Suppressor macrophage treated with lipopolysaccharide for 1 hour (primary cell): ENCODE measurements at places on chromosomes 7 and 10.

- DNase-seq, result no peak
These were observed 9.2 kb upstream of the ZNF22 start for GRCh38 chr10:44991571-44991970.

- DNase-seq, result no peak
These were observed 114.2 kb upstream of the GPR22 start for GRCh38 chr7:107355616-107356015.

DNA sequence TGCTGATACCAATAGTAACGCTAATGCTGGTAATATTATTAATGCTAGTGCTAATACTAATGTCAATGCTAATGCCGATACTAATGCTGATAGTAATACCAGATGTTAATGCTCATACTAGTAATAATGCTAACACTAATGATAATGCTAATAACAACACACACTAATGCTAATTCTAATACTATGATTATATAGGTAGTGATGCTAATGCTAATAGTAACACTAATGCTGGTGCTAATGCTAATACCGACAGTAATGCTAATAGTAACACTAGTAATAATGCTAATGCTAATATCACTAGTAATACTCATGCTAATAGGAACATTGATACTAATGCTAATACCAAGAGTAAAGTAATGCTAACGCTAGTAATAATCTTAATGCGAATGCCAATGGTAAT is 406.4 kb upstream of the RNF32 start:
- no peak for DNase-seq

- DNase-seq, result no peak
These were observed 199.1 kb downstream of the FZD1 start for GRCh38 chr7:91463330-91463729.

DNA sequence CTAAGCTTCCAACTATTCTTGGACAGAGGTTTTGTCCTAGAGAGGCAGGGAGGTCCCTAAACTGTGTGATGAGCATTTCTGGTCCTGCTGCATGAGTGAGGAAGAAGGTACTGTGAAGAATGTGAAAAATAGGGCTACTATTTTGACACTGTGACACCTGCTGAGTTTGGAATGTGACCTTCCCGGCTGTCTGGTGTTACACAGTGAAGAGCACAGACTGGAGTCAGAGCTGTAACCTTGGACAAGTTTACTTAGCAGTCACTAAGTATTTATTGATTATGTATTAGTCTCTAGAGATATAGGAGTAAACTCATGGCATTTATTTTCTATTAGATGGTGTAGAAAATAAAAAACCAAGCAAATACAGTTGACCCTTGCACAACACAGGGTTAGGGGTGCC is 12.3 kb downstream of the GOLGA7B start:
- DNase-seq, result no peak

DNA sequence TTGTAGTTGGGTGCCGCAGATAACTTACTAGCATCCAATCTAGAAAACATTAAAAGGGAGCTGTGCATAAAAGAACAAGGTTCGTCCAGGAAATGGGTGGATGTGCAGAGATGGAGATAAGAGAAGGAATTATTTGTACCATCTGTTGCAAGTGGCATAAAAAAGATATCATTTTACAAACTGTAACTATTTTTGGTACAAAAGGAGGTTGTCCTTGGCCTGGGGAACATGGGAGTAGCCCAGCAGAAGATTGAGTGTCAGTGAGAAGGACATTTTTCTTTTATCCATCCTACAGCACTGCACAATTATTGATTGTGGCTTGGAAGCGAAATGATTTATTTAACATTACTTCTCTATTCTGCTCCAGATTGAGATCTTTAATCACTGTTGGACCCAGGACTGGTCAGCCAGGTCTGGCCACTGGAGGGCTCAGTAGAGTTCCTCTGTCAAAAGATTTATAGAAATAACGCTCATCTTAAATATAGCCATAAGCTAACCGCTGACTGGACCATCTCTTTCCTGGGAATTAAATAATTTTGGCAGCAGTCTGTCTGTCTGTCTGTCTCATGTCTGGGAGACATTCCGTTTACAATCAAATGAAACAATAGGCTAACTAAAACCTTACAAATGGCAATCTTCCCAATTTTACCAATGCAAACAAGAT is 254.1 kb downstream of the KIAA1217 start:
- DNase-seq, result no peak

DNA sequence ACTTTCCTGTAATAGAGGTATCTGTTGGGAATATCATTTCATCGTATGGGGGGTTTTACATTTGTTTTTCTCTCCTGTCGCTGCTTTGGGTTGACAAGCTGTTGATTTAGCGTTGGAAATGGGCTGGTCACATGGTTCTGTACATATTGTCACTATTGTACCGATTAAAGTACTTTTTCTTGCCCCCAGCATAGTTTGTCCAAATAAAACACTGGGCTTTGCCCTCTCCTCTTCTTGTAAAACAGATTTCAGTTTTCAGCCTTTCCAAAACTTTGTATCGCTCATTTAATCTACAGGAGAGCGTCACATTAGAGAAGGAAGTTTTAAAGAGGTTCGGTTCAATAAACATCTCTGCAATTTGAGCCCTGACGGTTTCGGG is 4.0 kb downstream of the BMI1 start:
- DNase-seq, result no peak

DNA sequence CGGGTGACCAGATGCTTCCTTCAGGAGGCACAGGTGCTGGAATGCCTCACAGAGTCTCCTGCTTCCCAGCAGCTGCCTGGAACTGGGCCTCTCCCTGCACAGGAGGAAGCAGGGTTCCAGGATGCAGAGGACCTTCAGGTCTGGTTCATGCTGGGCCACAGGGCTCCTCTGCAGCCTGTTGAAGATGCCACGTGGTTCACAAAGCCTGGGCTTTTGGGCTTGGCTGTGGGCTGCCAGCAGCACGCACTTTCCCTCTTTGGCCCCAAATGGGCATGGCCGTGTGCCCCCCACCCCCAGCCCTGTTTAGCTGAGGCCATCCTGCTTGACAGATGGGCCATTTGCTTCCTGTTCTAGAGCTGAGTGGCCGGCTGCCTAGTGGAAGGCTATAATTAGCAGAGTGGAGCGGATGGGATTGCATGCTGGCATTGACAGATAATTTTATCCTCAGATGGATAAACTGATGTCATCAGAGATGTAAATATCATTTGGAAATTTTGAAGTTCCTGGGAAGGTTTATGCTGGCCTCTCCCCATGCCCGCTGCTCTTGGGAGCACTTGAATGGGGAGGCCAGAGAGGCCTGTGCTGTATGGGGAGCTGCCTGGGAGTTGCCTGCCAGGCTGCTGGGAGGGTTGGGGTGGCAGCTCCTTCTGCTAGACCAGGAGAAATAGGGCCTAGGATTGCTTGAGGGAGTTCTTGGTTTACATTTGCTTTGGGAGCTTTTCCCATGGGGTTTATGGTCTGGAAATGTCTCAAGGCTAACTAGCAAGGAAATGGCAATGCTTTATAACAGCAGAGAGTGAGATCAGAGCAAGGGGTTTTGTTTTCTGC is 28.2 kb downstream of the TSPAN15 start:
- no peak for DNase-seq

- peak; percentile 68 for DNase-seq
These were observed 96.9 kb downstream of the OSBPL3 start for GRCh38 chr7:24882989-24883621.

DNA sequence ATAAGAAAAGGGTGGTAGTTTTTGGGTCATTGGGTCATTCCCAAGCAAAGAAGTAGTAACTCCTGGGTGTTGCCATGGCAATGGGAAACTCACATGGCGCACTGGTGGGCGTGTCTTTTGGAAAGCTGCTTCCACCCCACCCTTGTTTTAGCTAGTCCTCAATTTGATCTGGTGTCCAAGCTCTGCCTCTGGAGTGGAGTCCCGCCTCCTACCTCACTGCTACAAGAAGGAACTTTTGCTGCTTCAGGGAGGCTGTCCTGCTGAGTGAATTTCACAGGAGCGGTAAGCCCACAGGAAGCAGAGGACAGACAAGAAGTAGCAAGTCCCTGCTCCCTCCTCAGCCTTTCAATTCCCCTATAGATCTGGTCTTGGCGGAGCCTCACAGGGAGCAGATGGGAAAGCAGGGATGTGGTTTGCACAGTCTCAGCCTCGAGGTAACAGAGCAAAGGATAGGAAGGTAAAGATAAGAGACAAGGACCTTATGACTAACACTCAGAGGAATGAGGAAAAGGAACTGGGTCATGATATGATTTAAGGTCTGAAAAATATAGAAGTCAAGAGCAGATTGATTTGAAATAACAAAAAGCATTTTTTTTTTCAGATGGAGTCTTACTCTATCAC is 700.3 kb downstream of the TNS3 start:
- DNase-seq, result no peak

DNA sequence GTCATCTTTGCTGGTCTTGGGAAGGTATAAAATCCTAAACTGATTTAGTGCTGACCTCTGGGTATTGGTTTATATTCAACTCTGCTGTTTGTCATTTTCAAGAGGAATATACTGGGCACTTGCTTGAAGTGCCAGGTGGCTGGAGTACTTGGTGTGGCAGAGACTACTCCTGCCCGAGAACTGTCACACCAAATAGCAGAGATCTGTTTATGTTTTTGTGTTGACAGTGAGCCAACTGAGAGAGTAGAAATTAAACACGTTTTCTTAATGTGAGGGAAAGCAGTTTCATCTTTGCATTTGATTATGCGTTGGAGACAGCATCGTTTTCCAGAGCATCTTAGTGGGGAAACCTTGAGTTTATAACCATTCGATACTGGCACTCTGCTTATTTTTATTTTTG is 174.4 kb downstream of the CDCA7L start:
- DNase-seq, result no peak

DNA sequence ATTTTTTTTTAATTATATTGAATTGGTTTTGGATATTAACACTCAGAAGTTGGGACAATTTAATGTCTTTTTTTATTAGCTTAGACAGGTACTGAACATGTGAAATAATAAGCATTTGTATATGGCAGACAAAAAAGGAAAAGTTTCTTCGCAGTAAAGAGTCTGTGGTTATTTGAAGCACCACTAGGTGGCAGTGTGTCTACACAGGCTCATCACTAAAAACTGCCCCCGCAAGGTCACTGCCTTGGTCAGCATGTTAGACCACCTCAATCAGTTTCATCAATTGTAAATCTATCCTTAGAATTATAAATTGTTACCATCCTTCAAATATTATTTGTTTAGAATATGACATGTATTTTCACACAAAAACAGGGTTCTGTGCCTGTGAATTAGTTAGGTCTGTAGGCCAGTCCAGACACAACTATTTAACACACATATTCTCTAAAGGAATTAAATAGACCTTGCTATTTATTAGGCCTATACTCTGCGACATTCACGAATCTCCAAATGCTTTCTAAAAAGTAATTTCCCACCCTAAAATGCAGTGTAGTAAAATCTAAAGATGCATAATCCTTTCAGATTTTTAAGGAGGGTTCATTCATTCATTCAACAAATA is 17.0 kb downstream of the PNLIPRP3 start:
- peak; percentile 72 for DNase-seq

GRCh38 chr10:24363070-24363469 is 154.1 kb downstream of the KIAA1217 start:
- no peak for DNase-seq

GRCh38 chr7:131425992-131426391 is 98.3 kb downstream of the MKLN1 start:
- DNase-seq, result no peak

DNA sequence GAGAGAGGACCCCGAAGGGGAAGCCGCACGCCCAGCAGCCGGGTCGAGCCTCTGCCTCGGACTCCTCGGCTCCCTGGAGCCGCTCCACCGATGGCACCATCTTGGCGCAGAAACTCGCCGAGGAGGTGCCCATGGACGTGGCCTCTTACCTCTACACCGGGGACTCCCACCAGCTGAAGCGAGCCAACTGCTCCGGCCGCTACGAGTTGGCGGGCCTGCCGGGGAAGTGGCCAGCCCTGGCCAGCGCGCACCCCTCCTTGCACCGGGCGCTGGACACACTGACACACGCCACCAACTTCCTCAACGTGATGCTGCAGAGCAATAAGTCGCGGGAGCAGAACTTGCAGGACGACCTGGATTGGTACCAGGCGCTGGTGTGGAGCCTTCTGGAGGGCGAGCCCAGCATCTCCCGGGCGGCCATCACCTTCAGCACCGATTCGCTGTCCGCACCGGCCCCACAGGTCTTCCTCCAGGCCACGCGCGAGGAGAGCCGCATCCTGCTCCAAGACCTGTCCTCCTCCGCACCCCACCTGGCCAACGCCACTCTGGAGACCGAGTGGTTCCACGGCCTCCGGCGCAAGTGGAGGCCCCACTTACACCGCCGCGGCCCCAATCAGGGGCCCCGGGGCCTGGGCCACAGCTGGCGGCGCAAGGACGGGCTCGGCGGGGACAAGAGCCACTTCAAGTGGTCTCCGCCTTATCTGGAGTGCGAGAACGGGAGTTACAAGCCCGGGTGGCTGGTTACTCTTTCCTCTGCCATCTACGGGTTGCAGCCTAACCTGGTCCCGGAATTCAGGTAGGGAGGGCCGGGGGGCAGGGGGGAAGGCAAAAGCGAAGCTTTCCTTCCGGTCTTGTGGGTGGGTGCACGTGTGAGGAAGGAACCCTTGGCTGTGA is 973 bp downstream of the GPR158 start:
- no peak for DNase-seq

DNA sequence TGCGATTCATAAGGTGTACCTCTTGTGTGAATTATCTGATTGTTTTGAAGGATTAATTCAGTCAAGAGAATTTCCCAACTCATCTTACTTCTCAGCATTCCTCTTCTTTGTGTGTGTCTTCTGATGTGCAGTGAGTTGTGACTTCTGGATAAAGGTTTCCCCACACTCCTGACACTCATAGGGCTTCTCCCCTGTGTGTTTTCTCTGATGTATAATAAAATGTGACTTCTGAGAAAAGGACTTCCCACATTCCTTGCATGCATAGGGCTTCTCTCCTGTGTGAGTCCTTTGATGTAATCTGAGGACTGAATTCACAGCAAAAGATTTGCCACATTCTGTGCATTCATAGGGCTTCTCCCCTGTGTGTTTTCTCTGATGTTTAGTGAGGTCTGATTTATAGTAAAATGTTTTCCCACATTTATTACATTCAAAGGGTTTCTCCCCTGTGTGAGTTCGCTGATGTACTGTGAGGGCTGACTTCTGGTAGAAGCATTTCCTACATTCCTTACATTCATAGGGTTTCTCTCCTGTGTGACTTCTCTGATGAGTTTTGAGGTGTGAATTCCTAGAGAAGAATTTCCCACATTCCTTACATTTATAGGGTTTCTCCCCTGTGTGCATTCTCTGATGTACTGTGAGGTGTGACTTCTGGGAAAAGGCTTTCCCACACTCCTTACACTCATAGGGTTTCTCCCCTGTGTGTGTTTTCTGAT is 24.2 kb downstream of the ZNF25 start:
- no peak for DNase-seq

GRCh38 chr10:16116404-16117304 is 256.3 kb upstream of the MINDY3 start:
- peak; percentile 7 for DNase-seq
